Mesothelial cell of epicardium (in vitro differentiated cells): ENCODE measurements at places on chromosomes 11 and 22. TPM values are rescaled to one million over a fixed set of nuclear protein-coding genes. Genes with fewer than 3 reads are reported as not detected.

CASP1 gene
- total RNA-seq = 2.7 to 4.9 TPM (median 2.8 TPM) in 3 replicates

FOLR2 gene
- not detected in 3 replicates for total RNA-seq

HORMAD2 gene
- total RNA-seq = 0.23 to 0.47 TPM in 2 of 3 replicates, not detected in the other

BDNF gene
- total RNA-seq = 7.1 to 8.5 TPM (median 7.9 TPM) in 3 replicates

COPB1 gene
- total RNA-seq = 108 to 116 TPM (median 112 TPM) in 3 replicates

DNA sequence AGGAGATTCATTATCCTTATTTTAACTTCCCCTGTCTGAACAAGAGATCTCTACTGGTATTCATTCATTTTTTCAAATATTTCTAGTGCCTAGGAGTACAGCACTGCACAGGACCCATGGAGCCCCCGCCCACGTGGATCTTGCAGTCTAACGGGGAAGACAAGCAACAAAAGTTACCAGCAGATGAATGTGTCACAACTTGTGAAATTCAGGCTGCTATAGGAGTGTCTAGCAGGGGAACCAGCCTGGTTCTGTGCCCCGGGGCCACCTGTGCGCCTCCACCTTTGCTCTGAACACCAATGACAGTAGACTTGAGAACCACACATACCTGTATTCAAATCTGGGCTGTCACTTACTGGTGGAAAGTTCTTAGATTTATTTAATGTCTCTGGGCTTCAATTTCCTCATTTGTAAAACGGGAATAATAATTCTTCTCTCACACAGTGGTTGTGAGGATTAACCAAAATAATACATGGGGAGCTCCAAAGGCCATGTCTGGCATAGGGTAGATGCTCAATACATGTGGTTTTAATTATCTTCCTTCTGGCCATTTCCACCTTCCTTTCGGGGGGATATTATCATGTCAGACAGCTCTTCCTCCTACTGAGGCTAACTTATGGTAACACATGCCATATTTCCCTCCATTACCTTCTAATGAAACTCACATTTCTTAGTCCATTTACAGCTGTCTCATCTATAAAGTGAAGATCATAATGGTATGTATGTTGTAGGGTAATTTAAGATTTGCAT lies 17.8 kb downstream of the POU2AF1 start:
- H3K27me3 ChIP-seq = peaks cover 3% of the 10 kb centered on the region
- H3K36me3 ChIP-seq = no peaks in the 10 kb centered on the region
- no peak overlapping the region for H3K4me3 ChIP-seq
- DNase-seq = no peak
- H3K27ac ChIP-seq = no peak overlapping the region
- H3K4me1 ChIP-seq = no peaks in the 10 kb centered on the region

GRCh38 chr11:121134741-121135312 lies 33.8 kb downstream of the TECTA start:
- no peaks in the 10 kb centered on the region for H3K4me1 ChIP-seq
- no peak overlapping the region for H3K4me3 ChIP-seq
- H3K27ac ChIP-seq = no peak overlapping the region
- H3K27me3 ChIP-seq = peaks cover 3% of the 10 kb centered on the region
- H3K36me3 ChIP-seq = no peaks in the 10 kb centered on the region
- DNase-seq = no peak

GRCh38 chr11:44628730-44629700 lies 63.6 kb downstream of the CD82 start:
- no peaks in the 10 kb centered on the region for H3K27me3 ChIP-seq
- no peak overlapping the region for H3K4me3 ChIP-seq
- no peaks in the 10 kb centered on the region for H3K36me3 ChIP-seq
- DNase-seq = peak; percentile 28
- no peak overlapping the region for H3K27ac ChIP-seq

GRCh38 chr11:117573326-117573725 lies 223.7 kb downstream of the DSCAML1 start:
- no peak overlapping the region for H3K4me3 ChIP-seq
- no peak for DNase-seq
- no peak overlapping the region for H3K27ac ChIP-seq

- H3K36me3 ChIP-seq = peaks cover 44% of the 10 kb centered on the region
- H3K27me3 ChIP-seq = no peaks in the 10 kb centered on the region
These were observed 9.3 kb downstream of the TFIP11 start for GRCh38 chr22:26502688-26503561.

- no peak overlapping the region for H3K27ac ChIP-seq
- no peaks in the 10 kb centered on the region for H3K36me3 ChIP-seq
- peaks cover 38% of the 10 kb centered on the region for H3K27me3 ChIP-seq
These were observed 963 bp downstream of the TYMP start for GRCh38 chr22:50528682-50529415.

GRCh38 chr11:128685402-128686020 lies 8.4 kb upstream of the FLI1 start:
- H3K27me3 ChIP-seq = peaks cover 100% of the 10 kb centered on the region
- DNase-seq = no peak
